Activated effector memory CD4-positive, alpha-beta T cell treated with Interleukin-2 at 50 U/mL for 16 hours (primary cell): ENCODE measurements at places on chromosomes 6 and 20.

DNA sequence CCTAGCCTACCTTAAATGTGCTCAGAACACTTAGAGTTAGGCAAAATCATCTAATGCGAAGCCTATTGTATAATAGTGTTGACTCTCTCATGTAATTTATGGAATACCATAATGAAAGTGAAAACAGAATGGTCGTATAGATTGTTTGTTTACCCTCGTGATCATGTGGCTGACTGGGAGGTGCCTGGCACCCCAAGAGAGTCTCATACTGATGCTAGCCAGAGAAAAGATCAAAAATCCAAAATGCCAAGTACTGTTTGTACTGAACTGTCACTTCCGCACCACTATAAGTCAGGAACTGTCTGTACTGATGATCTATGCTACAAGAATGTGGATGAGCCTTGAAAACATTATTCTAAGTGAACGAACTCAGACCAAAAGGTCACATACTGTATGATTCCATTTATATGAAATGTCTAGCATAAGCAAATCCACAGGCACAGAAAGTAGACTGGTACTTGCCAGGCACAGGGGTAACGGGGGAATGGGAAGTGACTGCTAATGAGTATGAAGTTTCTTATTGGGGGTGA, 22.4 kb downstream of the ZMYND8 start:
- no peak for DNase-seq

DNA sequence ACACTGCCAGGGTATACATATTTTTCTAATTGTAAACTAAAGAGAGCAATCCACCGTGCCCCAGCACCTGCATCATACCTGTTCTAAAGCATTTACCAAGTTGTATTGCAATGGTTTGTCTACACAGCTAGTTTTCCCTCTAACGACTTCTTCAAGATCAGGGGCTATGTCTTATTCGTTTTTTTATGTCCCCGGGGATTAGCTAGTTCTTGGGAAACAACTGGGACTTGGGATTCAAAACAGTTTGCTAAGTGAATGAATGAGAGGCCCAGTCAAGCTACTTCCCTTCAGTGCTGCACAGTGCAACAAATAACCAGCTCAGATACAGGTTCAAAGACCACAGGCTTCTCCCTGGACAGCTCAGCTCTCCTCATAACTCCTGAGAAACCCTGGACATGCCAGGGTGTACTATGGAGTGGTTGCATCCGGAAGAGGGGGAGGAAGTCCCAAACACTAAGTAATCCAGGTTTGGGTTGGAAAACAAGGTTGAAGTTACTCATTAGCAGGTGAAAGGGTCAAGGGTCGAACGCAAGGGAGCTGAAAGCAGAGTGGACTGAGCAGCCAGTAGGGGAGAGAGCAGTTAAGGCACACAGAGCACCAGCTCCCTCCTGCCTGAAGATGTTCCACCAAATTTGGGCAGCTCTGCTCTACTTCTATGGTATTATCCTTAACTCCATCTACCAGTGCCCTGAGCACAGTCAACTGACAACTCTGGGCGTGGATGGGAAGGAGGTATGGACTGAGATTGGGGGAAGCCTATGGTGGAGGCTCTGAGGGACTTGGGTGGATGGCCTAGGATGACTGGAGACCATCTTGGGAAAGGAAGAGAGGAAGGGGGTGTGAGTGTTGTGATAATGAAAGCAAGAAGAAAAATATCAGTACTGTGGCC, at the start of gene APOM:
Gene APOM, plus strand, starts transcription at position 546 of the 889 bp plus-strand sequence. Its CDS starts 73 bp downstream, at position 619.
- no peak for DNase-seq

DNA sequence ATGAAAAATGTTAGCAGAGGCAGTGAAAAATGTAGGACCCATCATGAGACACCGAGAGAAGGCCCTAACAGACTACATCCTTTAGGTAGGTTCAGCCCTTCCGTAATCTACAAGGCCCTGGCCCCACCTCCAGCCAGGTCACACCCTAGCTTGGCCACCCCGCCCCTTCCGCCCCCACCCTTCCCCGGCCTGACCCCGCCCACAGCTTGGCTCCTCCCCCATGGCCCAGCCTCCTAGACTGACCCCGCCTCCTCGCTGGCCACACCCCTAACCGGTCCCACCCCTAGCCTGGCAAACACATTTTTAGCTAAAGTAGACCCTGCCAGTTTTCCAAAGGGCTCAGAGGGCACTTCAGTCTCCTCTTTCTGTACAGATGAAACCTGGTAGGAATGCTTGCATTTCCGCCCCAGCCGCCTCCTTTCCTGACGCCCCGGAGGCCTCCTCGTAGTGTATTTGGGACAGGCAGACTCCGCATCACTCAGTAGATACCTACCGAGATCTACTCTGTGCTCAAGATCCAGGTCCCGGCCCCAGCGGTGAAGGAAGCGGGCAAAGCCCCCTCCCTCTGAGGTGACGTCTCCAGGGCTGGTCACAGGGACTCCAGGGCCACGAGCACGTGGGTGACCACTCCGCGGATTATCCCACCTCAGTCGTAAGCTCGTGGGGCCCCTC, 443.5 kb downstream of the PREX1 start:
- DNase-seq: no peak

DNA sequence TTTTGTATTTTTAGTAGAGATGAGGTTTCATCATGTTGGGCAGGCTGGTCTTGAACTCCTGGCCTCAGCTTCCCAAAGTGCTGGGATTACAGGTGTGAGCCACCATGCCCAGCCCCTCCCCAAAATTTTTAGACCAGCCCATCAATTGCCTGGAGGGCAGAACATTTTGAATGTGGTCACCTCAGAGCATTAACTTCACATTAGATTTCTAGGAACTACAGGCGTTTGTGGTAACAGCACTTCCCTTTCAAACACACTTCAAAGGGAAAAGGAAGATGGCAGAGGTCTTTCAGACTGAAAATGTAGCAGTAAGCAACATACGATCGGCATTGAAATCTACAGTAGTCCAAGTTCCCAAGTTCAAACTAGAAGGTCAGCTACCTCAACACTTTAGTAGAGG, 12.3 kb upstream of the SLA2 start:
- no peak for DNase-seq

DNA sequence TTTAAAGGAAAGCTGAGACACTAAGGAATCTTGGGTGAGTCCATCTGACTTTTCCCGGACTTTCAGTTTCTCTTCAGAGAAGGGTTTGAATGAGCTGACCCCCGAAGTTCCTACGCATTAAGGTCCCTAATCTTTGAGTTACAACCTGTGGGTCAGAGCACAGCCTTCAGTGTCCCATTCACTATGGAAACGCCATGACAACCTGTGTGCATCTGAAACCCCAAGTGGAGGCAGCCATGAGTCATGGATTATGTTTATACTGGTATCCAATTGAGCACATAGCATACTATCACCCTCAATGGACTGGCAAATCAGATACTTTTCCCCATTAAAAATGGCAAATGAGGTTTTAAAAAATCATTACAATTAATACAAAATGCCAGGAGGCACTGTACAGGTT, 11.4 kb downstream of the MYLK4 start:
- no peak for DNase-seq

GRCh38 chr6:24718449-24719124, 367 bp downstream of the C6orf62 start:
- no peak for DNase-seq

DNA sequence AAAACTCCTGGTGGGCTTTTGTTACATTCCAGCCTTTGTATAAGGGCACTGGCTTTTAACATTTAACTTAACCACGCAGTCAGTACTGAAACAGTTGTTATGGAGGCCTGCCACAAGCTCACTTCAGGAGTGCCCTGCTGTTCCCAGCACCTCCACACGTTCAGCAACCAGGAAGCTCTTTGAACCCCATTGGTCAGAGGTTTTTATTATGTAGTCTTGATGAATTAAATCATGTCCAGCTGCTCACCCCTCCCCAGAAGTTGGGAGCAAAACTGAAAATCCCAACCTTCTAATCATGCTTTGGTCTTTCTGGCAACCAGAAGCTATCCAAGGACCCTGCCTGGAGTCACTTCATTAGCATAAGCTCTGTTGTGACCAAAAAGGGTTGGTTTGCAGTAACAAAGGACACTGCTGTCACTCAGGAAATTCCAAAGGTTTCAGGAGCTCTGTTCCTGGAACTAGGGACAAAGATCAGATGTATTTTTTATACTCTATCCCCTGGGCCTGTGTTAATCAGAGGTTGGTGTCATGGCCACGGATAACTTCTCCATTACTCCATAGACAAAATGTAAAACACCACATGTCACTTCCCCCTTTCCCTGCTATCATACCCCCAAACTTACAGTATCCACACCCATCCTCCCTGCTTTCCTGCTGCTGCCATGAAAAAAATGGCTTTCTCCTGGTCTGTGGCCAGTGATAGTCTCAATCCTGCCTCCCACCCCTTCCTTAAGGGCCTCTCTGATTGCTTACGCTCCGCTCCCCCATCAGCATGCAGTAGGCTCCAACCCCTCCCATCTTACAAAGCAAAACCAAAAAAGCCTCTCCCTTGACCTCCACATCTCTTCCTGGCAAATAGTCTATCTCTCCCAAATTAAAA, 3.1 kb downstream of the ARMC12 start:
- DNase-seq: no peak

DNA sequence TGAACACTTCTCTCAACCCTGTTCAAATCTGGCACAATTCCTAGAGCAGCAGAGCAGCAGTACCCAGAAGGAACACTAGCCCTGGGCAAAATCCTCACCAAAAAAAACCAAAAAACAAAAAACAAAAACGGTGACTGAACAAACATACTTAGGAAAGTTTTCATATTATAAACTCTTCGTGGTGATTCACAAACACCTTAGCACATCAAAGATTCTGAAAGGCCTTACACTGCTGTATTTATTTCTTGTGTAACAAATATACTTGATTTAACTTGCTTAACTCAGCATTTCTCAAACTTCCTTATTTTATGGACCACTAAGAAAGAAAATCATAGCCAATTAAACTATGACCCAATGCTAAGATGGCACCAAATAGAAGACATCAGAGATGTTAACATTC, 57.8 kb upstream of the RREB1 start:
- DNase-seq: no peak

GRCh38 chr6:70527071-70527737, 39.5 kb upstream of the SDHAF4 start:
- DNase-seq: no peak

DNA sequence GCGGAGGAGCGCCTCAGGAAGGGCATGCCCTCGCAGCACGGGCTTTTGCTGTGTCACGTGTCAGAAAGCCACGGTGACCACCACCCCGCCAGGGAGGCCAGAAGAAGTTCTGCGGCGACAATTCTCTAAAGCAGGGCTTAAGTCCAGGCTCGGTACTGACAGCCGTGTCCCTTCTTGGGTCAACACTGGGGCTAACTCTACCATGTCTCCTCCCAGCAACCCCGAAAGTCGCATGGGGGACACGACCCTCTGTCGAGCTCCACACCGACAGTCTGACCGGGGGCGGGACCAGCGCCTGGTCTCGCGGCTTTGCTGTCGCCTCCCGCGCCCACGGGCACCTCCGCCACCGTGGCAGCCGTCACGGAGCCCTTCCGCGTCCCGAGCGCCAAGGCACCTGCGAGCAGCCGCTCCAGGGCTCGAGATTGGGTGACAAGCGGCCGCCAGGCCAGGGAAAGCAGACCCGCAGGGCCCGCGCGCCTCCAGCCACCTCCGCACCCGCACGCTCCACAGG, 534 bp downstream of the NANP start:
- DNase-seq: no peak

DNA sequence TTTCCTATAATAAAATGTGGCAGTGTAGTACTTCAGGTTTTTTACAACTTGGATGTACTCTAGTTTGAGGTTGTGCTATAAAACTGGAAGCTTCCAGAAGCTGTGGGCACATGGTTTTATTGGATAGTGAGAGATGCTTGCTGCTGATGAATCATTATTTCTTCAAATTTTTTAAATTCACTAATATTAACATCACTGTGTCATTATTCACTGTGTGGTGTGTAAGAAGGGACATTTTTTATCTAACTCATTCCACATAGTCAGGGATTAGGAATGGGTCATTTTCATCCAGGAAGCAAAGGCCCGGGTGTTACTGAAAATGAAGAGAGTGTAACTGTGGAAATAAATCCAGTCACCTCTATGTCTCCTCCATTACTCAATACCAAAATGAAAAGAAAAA, 421.0 kb downstream of the TENT5A start:
- DNase-seq: no peak

DNA sequence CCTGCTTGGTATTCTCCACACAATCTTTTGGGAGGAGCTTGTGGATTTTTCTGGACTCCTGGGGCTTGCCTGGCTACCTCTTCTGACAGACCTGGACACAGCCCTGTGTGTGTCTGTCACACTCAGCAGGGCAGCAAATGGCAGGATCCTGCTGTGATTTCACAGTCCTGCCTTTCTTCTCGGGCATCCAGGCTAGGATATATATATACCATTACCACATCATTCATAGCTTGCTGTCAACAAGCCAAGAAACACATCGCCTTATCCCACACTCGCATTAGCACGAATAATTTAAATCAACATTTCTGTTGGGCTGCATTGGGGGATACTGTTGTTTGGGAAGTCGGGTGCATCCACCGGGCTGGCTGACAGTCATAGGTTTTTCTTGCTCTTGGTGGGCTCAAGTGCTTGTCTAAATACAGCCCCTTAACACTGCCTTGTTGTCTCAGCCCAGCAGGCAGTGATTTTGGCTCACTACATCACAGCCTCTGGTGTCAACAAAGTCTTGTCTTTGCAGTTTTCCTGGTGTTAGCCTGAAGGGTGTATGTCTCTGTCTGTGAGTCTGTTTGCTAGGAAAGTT, 154.9 kb upstream of the FERMT1 start:
- DNase-seq: no peak

GRCh38 chr6:15961635-15962448, 167.0 kb upstream of the MYLIP start:
- DNase-seq: no peak

DNA sequence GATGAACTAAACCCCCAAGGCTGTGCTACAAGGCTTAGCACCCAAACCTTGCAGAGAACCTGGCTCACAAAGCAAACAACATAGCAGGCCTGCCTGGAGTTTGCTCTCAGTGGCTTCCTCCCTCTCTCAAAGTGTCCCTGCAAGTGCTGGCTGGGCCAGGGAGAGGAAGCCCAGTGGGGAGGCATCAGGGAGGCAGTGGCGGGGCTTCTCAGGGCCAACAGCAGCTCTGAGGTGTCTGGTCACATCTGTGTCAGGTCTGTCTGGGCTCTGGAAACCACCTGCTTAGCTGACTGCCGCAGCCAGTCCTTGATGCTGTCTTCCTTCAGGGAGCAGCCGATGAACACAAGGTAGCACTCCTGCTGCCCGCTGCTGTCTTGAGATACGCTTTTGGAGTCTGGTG, 16.7 kb upstream of the SLC4A11 start:
- no peak for DNase-seq

GRCh38 chr20:36155629-36155971, 1.1 kb downstream of the EPB41L1 start:
- no peak for DNase-seq

- no peak for DNase-seq
Observed at GRCh38 chr6:1809291-1809988, 199.7 kb downstream of the FOXC1 start.

GRCh38 chr6:3904518-3904917, 55.3 kb downstream of the FAM50B start:
- DNase-seq: no peak
